ENCODE measurements at places on chromosomes 1 and 21. TPM values are rescaled to one million over a fixed set of nuclear protein-coding genes. Genes with fewer than 3 reads are reported as not detected.

KISS1 gene
- total RNA-seq = not detected

HSPB7 gene
- not detected for total RNA-seq

C4BPB gene
- total RNA-seq = 0.51 TPM

SLC9C2 gene
- not detected for total RNA-seq

NCMAP gene
- total RNA-seq = not detected

GRCh38 chr1:147798731-147799130, 38.3 kb upstream of the GJA5 start:
- DNase-seq = no peak

DNA sequence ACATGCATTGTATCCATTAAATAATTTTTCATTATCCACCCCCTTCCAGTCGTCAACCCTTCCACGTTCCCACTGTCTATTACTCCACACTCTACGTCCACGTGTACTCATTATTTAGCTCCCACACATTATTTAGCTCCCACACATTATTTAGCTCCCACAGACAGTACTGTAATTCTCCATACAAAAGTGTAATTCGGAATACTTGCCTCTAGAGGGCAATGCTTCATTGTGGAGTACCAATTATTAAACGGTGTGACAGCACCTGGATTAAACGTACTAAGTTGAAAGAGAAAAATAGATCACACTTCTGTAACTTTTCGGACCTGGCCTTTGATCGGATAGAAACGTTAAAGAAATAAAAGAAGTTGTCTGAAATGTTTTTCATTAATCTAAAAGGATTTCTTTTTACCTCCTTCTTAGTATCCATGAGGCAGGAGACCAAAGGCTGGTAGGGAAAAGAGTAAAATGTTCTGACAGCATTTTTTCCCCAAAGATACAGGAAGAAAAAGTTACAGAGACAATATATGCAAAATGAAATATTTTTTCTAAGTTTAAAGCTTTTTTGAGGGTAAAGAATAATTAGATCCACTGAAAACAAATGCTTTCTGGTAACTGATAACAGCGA, 99.2 kb downstream of the LHX8 start:
- peak; percentile 1 for DNase-seq

- no peak for DNase-seq
Measured at GRCh38 chr1:156747742-156748669, 3.5 kb downstream of the HDGF start.

- DNase-seq = peak; percentile 65
Measured at GRCh38 chr1:153535242-153536011, at the start of gene S100A6. Gene S100A6 (minus strand): TSS chr1:153535991. CDS start chr1:153535339, 652 bp downstream.

- no peak for DNase-seq
Measured at GRCh38 chr1:161790587-161791317, 24.6 kb downstream of the ATF6 start.

DNA sequence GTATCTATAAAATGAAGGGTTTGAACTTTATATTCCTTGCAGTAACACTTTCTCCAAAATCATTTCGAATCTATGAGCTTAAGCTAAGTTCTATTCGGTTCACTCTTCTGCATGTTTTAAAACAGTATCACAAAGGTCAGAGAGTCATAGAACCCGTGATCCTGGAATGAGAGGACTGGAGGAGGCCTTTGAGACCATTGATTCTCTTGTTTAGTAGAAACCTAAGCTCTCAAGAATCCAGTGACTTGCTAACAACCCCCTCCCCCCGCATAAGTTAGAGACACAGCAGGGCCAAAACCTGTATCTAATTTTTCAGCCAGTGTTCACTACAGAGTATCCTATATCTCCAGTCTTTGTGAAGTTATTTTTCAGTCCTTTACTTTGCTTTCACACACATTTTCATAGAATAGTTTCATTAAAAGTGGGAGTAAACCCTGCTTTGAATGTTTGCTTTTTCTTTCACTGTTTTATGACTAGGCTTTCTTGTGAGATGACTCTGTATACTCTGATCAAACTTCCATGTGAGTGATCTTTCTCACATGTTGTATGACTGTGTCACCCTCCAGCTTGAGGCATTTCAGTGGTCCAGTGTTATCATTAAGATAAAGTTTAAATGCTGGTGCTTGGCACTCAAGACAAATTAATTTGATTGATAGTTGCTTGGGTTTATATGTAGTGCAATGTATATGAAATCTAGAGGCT, 275.4 kb upstream of the SGIP1 start:
- DNase-seq = no peak

DNA sequence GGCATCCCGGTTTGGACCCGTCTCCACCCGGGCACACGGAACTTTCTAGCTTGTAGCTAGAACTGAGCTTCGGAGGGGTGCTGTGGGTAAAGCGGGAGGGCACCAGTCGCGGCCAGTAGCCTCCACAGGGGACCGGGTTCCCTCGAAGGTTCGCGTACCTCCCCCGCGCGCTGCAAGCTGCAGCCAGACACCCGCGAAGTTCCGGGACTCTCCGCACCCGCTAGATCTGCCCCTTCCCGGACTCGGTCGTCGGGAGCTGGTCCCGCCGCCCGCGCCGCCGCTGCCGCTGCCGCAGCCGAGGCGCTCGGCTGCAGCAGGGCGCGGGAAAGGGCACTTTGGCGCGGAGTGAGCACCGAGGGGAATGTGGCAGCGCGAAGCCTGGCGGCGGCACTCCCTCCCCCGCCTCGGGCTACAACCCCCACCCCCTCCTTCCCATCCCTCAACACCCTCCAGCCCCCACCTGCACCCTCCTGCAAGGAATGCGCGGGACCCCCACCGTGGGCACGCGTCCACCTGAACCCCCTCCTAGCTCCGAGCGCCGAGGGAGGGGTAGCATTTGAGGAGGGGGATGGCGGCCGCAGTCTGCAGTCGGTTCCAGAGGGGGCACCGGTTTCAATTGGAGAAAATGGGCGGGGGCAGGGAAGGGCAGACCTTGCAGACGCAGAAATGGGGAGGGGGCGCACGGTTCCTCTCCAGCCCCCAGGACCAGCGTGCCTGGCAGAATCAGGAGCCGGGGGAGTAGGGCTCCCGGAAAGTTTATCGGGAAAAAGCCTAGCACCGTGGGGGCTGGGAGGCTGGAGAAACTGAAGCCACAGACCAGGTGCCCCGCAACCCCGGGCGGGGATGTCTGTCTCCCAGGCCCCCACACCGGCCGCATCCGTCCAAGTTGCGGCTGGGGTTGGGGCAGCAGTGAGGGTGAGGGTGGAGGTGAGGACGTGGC, 968 bp downstream of the CSMD2 start:
- no peak for DNase-seq

DNA sequence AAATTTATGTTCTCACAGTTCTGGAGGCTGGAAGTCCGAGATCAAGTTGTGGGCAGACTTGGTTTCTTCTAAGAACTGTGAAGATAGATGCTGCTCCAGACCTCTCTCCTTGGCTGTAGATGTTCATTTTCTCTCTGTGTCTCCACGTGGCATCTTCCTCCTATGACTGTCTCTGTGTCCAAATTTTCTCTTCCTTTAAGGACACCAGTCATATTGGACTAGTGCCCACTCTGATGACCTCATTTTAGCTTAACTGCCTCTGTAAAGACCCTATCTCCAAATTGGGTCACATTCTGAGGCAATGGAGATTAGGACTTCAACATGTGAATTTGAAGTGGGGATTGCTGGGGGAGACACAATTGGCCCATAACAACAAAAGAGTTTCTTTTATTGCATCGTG, 125.3 kb upstream of the ETS2 start:
- no peak for DNase-seq

GRCh38 chr1:202067188-202067974, 55.3 kb upstream of the GPR37L1 start:
- no peak for DNase-seq

GRCh38 chr1:59329412-59330053, 32.6 kb downstream of the FGGY start:
- no peak for DNase-seq

DNA sequence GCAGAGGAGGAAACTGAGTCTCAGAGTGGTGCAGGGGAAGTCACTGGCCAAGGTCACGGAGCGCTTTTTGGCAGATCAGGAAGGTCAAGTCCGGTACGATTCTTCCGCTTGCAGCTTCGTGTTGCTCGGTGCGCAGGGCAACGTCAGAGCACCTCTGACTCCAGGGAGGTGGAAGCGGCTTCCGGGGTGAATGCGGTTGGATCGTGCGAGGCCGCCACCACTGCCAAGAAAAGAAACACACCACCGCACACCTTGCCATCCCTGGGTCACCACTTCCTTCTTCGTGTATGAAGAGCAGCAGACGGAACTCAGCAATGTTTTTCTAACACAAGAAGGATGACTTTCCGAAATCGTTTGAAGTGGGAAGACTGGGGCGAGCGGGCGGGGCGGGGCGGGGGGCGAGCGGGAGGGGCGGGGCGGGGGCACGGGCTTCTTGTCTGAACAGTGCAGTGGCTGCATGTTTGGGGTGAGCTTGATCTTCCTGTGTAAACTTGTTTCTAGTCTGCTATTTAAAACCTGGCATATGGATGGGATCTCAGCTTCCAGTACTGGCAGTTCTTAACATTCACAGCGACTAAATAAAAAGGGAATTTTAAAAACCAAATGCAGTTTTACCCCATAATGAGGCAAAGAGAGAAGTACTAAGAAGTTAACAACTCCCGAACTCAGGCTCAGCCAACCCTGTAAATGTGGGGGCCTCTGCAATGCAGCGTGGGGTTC, 300.0 kb downstream of the RRAGC start:
- DNase-seq = peak; percentile 91

GRCh38 chr1:162527314-162527713, 29.7 kb downstream of the UHMK1 start:
- DNase-seq = no peak

GRCh38 chr1:175154629-175155472, 37.7 kb downstream of the KIAA0040 start:
- peak; percentile 57 for DNase-seq

DNA sequence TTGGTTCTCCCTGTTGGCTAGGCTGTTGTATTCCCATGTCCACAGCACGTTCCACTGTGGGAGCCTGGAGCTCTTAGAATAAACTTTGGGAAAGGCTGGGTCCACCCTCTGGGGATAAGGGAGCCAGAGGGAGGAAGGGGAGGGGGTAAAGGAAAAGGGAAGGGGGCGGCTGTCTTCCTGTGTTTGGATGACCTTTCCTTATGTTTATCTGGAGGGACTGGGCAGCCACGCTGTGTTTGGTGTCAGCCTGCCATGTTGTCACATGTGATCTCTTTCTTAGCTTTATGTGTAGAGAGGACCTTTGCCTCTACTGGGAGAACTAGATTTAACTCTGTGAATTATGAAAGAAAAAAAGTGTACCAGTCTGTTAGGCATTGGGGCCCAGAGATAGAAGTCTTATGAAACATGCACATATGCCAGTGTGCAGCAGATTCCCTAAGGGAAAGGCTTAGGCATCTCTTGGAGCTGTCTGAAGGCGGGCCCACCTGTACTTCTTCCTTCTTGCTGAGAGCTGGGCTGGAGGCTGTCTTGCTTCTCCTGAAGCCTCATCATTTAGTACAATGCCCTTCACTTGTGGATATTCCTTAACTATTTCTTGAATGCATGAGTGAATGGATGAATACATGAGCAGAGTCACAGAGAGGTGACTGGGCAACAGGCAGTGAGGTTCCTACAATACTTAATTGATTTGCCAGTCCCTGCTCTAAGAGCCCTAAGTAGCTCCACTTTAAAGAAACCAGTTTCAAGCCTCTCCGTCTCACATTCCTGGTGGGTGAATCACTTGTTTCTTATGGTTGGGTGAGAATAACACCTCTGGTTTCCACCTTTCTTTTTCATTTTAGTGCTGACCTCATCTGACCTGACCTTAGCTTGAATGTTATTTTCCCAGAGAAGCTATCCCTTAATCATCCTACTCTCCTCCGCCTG, 62.5 kb upstream of the ARHGAP29 start:
- no peak for DNase-seq

- no peak for DNase-seq
Measured at GRCh38 chr1:109891930-109892329, 18.7 kb upstream of the CSF1 start.

DNA sequence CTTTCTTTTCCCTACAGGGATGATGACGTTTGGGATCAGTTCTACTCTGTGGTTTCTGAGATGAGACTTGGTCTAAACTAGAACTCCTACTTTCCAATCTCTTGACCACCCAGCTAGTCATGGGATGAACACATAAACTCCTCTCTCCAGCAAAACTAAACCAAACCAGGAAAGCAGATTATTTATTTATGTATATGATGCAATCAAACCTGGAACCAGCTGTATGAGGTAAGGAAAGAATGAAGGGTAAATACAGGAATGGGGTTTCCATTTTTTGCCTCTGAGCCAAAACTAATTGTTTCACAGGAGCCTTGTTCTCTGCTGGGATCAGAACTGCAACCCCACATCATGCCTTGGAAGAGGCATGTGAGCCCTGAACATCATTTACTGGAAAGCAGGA, 3.3 kb upstream of the AGT start:
- DNase-seq = no peak

- no peak for DNase-seq
Measured at GRCh38 chr21:25960402-25960801, 210.2 kb downstream of the APP start.

GRCh38 chr1:2049225-2049717, 940 bp upstream of the PRKCZ start:
- no peak for DNase-seq

- DNase-seq = peak; percentile 83
Measured at GRCh38 chr1:150234566-150235293, 1.2 kb downstream of the ANP32E start.

GRCh38 chr1:15354580-15354965, 55.1 kb upstream of the EFHD2 start:
- no peak for DNase-seq
